ENCODE measurements at places on chromosomes 7 and 10. TPM values are rescaled to one million over a fixed set of nuclear protein-coding genes. Genes with fewer than 3 reads are reported as not detected.

DNA sequence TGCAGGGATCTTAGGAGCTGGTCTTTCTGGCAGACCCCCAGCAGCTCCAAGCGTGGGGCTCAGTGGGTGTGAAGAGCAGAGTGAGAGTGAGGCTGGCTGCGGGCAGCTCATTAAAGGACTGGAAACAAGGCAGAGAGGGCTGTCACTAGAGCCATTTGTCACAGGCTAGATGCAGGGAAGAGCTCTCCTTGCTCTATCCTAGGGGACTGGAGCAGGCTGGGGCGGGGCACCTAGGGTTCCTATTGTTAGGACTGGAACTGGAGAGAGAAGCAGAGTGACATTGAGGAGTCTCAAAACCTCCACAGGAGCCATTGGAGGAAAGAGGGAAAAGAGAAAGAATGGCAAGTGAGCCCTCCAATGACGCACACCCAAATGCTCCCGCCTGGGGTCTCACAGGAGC lies 772 bp upstream of the DDC start:
- no peak for DNase-seq

DNA sequence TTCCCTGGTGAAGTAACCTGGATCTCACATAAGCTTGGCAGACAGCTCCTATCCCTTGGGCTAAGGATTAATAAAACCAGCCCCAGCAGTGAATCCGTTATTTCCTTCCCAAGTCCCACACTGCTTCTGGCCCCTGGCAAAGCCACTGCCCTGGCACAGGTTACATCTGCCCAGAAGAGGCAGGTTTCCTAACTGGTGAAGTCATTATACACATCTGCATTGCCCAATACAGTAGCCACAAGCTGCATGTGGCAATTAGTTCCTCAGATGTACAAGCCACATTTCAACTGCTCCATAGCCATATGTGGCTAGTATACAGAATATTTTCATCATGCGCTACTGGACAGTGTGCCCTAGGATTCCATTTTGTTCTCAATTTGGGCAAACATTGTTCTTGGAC lies 273.0 kb downstream of the GRM8 start:
- no peak for DNase-seq

DNA sequence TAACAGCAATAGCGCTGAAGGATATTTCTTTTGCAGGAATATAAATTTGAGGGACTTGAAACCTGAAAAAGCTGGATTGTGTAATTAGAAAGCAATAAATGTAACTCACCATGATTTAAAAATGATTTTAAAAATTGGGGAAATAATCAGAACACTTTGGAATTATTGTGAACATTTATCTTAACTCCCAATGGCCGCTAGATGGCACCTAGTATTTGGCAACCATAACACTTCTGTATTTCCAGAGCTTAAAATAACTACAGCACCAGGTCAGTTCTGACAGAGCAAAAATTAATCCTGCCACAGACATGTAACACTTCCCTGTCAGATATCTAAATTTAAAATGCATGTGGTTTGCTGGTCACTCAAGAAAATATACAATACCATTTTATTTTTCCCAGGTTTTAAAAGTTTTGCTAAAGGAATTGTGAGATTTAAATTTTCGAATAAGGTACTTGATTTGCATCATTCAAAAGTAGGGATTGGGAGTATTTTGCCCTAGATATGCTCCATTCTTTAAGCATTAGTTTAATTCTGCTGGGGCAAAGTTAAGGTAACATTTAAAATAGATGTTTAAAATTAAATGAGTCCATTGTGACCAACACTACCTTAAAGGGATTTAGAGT lies 144.5 kb downstream of the PPP1R3A start:
- DNase-seq, result peak; percentile 3

DNA sequence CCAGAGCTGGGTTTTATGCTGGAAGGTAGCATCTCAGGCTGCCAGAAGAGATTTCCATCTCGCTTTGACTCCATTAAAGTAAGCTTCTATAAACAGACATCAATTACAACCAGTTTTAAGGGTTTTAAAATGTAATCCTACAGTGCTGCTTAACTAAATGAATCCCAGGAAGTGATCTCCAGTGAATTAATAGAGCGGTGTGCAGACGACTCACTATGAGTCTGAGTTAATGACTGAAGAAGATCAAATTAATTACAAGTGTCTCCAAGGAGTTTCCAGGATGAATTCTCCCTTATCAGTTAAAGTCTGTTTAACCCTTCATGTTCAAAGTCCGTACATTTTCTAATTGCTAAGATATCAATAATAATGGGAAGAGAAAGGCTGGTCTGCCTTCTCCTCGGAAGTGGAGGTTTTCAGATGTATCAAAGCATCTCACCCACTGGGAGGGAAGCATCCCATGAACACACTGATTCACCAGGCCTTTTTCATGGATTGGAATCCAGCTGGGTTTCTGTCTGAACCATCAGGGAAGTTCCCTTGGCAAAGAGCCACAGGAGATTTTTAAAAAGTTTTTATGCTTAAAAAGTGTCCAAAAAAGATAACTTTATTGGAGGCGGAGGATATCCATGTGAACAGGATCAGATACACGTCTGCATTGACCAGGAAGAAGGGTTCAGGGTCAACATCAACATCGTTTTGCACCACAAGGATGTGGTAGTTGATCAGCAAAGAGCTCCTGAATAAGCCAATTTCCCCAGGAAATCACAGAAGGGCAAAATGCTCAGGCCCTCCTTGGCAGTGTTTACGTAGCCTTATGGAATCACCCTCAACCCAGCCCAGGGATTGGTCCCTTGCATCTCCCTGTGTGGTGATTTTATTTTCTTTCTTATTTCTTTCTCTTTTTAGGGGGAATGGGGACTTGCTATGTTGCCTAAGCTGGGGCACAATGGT lies 288.2 kb downstream of the POU6F2 start:
- DNase-seq, result no peak

DNA sequence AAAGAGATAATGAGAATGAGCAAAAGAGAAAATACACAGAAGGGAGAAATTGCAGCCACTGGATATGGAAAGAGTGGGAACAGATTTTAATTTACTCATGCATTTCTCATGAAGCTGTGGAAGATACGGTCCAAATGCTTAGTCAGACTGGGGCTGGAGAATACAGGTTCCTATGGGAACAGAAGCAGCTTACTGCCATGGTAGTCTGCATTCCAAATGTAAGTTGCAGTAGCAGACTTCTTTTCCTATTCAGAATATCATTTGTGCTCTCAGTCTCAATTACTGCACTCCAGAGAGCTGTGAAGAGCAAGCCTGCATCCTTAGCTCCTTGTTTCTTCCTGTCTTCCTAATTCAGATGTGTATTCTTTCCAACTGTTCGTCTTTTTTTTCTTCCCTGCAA lies 190.8 kb upstream of the TMEM196 start:
- no peak for DNase-seq

- DNase-seq, result no peak
These were observed 21.5 kb downstream of the CLDN12 start for GRCh38 chr7:90424720-90425119.

- no peak for DNase-seq
These were observed 76.8 kb upstream of the APBB1IP start for GRCh38 chr10:26361351-26361750.

DNA sequence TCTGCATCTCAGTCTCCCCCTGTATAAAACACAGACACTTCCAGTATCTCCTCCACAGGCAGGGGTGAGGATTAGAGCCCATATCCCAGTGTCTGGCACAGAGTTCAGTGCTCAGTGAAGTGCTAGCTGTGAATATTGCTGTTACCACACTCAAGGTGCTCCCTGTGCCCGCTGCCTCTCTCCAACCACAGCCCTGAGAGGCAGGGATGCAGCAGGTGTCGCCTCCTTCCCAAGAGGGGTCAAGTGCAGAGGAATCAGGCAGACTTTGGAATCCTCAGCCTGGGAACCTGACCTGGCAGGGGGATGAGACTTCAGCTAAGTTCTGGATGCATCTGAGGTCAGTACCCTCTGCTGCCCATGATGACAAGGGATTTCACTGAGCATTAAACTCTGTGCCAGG lies 163.1 kb downstream of the GFRA1 start:
- no peak for DNase-seq

DNA sequence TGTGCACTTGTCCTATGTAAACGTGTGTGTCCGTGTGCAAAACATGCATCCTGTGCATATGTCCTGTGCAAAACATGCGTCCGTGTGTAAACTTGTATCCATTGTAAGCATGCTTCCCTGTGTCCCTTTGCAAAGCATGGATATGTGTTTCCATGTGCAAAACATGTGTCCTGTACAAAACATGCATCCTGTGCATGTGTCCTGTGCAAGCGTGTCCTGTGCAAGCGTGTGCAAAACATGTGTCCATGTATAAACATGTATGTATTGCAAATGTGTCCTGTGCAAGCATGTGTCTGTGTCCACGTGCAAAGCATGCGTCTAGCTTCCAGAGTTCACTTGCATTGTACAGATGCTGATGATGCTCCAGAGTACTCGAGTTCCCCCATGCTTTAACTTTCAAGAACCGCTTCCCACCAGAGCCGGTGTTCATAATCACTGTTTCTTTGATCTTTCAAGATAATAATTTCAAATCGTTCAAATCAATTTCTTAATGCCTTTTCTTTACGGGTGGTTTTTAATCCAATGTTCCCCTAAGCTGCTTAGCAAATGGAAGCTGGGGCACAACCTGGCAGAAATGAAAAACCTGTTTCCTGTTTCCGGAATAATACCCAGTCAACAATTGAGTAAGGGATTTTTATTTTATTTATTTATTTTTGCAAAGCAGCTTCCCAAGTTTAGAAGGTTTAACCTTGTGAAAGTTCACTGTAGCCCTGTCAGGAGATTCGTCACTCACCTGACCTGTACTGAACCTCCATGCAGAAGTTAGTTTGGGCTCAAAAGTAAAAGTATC lies 641 bp upstream of the ASB13 start:
- DNase-seq, result no peak

DNA sequence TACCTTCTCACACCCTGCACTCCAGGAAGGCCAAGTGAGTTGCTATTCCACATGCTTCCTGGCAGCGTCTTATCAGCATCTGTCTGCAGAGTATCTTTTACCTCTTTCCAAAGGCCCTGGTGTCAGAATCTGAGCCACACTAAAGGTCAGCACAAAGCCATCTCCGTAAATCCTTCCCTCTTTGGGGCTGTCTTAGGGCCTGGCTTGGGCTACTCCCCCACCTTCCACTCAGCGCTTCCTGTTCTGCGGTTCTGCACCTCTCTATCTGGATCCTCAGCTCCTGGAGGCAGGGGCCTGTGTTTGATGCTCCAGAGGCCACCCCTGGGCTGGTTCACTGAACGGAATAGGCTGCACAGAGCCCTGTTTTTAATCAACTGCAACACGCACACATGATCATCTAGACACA lies 334.8 kb upstream of the GALNT17 start:
- no peak for DNase-seq

DNA sequence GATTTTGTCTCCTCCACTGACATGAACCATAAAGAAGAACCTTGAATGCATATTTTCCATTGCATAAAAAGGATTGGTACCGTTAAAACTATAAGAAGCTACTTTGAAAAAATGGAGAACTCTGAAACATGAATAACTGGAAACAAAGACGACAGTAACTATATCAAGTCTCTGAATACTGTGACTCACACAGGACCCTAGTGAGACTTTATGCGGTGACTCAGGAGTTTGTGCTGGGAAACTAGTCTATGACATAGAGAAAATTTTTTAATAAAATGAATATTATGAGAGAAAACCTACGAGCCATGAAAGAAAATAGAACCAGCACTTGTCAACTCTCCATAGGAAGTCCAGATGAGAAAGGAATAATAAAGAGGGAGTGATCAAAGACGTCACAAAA lies 339.9 kb upstream of the ADARB2 start:
- no peak for DNase-seq

Gene HOXA2
- polyA plus RNA-seq, result 11.6 TPM

Gene ICA1
- 37.1 TPM for polyA plus RNA-seq

Gene PAXIP1
- 23.8 TPM for polyA plus RNA-seq

Gene CYP17A1
- polyA plus RNA-seq, result 2.1 TPM

Gene EIF5AL1
- polyA plus RNA-seq, result 0.73 TPM

Gene KCND2
- polyA plus RNA-seq, result 2.1 TPM
